ENCODE measurements at places on chromosomes 5 and 9. TPM values are rescaled to one million over a fixed set of nuclear protein-coding genes. Genes with fewer than 3 reads are reported as not detected.

The C9orf153 gene
- 0.45 TPM for total RNA-seq

The GFRA3 gene
- not detected for total RNA-seq

DNA sequence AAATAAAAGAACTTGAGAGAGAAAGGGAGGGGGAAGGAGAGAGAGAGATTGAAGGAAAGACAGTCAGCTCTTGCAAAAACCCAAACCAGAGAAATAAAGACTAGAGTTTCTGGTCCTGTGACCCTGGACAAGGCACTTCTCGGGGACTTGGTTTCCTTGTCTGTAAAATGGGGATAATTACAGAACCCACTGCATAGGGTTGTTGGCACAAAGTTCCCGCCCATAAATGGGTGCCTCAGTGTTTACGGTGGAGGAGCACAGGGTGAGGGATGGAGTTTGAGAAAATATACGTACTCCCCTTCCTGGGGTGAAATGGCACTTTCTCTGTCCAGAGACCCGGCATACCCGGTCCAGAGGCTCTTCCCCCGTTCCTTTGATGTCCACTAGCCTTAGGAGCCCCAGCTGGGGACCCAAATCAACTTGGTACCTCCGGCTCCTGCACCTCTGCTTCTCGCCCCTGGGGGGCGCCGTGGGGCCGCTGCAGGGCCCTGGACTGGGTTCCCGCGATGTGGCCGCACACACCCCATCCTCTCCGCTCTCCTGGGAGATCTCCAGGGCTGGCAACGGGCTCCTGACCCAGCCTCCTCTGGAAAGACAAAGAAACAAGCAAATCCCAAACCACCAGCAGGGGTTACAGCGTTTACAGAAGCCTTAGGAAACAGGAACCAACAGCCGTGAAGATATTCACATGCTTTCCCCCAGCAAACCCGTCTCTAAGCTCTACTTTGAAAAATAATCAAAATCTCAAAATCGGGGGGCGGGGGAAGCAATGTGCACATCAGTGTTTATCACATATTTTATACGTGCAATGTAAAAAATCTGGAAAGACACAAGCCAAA lies 26.3 kb downstream of the PTGES start:
- DNase-seq: peak; percentile 95

The SV2C gene
- 0.08 TPM for total RNA-seq

GRCh38 chr5:101532430-101532829 lies 629.3 kb upstream of the ST8SIA4 start:
- DNase-seq: no peak

- peak; percentile 21 for DNase-seq
These were observed 78.8 kb downstream of the NLN start for GRCh38 chr5:65800775-65801174.

DNA sequence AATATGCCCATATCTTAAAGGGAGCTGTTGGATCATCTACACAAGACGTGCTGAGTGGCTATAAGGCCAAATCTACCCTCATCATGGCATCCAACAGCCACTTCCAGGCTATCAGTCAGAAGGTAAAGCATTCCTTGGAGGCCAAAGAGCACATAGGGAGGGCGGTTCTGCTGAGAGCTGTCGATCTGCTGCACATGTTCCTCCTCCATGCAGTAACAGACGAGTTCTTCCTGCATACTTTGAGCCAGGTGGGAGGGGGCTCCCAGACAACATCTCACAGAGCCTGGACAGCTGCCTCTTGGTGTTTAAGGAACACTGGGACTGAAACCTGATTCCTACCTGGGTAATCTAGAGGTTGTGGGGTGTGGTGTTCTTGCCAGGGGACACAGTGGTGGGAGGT lies 93.3 kb upstream of the RAI14 start:
- no peak for DNase-seq

DNA sequence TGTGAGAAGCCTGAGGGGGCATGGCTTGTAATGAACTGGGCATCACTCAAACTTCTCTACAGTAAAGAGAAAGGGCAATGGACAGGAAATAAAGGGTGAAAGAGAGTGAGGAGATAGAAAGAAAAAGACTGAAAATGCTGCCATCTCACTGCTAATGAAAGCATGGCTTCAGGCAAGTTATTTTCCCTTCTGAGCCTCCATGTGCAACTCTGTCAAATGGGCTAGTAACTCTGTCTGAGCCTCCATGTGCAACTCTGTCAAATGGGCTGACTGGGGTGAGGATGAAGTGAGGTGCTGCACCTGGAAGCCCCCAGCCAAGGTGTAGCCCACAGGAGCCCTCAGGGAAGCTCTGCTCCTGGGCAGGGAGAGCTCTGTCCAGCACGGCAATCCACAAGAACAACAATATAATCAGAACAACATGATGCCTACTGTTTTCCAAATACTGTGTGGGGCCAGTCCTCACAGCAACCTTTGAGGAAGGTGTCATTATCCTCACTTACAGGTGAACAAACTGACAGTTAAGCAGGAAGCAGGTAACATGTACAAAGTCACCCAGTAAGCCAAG lies 73.8 kb upstream of the XPA start:
- DNase-seq: no peak

The TEK gene
- total RNA-seq: 3.8 TPM

The TAF1L gene
- total RNA-seq: not detected

- DNase-seq: peak; percentile 87
These were observed 156.3 kb downstream of the HMHB1 start for GRCh38 chr5:143968071-143968878.

The PROB1 gene
- 0.99 TPM for total RNA-seq

GRCh38 chr5:135103575-135103853 lies 69.5 kb upstream of the PITX1 start:
- DNase-seq: no peak

- DNase-seq: peak; percentile 12
These were observed 451.0 kb upstream of the TUSC1 start for GRCh38 chr9:26129217-26129616.

The OR13C8 gene
- total RNA-seq: not detected

DNA sequence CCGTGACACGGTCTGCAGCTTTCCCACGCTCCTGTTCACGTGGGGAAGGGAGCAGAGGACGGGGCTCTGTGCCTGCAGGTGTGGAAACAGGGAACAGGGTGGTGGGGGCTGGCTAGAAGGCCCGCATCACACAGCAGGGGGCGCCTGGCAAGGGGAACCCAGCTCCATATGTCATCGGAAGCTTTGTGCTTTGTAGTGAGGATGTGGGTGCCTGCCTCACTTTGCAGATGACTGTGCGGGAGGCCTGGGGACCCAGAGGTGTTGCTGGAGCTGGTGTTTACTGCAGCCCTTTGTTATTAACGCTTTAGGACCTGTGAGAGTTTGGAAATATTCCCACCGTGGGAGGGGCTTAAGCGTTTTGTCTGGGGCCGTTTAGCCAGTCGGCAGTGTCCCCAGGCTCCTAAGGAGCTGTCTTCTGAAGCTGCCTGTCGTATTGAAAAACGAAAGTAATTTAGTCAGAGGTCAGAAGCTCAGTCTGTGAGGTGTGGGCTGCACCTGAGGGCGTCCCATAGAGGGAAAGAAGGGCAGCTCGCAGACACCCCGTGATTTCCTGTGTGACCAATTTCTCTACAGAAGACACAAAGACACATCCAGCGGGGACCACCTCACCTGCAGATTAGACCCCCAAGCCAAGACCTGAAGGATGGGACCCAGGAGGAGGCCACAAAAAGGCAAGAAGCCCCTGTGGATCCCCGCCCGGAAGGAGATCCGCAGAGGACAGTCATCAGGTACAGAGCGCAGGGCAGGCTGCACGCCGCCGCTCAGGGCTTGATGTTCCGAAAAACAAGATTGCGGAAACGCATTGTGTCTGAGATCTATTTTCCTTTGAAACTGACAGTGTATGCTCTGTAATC lies 9.1 kb downstream of the MAN1B1 start:
- no peak for DNase-seq

GRCh38 chr9:101165131-101165530 lies 136.6 kb downstream of the PLPPR1 start:
- no peak for DNase-seq

GRCh38 chr5:180532268-180532667 lies 38.1 kb downstream of the CNOT6 start:
- no peak for DNase-seq

The BAAT gene
- not detected for total RNA-seq

GRCh38 chr9:89065921-89066320 lies 74.7 kb downstream of the S1PR3 start:
- no peak for DNase-seq

DNA sequence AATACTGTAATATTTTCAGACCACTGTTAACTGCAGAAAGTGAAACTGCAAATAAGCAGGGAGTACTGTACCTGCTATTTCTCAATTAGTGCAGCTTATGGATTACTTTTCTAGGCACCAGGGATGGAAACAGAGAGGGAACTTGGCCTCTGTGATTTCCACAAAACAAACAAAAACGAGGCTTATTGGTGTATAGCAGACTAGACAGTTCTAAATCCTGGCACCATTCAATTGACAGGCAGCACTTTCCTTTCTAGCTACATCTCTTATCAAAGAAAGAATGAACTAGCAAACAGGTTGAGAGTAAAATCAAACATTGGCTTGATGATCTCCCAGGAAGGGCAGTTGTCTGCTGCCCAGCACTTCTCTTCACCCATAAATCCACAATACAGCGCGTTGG lies 16.0 kb upstream of the IL33 start:
- DNase-seq: no peak

DNA sequence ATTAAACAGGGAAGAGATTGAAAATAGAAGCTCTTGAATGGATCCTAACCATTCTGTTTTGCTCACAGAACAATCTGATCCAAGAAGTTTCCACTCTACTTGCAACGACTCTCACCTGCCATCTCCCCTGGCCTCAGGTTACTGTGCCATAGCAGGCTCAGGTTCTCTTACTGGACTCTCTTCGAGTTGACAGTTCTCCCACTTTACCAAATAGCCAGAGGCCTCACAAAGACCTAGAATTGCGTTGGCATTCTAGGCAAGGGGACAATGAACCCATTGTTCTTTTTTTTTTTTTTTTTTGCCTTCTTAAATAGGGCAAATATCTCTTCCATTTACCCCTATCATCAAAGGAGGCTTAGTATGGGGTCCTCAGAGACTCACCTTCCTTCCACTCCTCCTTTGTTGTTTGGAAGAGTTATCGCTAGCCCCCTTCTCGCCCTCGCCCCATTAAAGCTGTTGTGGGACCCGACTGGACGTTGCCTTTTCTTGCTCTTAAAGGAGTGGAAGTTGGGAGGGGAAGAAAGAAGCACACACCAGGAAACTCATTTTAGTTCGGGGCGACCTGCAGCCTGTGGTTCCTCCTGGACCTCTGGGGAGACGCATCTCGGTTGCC lies 688 bp upstream of the PLPPR1 start:
- DNase-seq: no peak

DNA sequence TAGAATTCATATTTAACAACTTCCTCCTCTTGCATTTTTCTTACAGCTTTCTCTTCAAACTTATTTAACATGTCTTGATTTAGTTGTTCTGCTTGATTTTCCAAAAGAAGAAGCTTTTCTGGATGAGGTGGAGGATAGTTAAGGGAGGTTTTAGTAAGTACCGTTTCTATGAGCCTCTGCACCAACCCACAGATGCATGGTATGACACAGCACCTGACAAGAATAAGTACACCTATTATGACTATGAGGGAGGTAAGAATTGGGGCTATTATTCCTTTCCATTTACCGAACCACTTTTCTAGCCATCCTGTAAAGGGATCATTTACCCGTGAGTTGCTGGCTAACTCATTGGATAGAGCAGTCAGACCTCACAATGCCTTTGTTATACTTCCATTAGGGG lies 2.5 kb upstream of the HMGCS1 start:
- no peak for DNase-seq

All from fibroblast of the aortic adventitia (primary cell).